Esophagus mucosa (tissue), 1 donor: ENCODE measurements at places on chromosomes 12 and 14. TPM values are rescaled to one million over a fixed set of nuclear protein-coding genes. Genes with fewer than 3 reads are reported as not detected.

Gene SNAPC1
- 3.8 TPM for total RNA-seq

Gene KCNJ8
- 1.1 TPM for total RNA-seq

Gene RAN
- 693 TPM for total RNA-seq

Gene KLRD1
- not detected for total RNA-seq

Gene SCN8A
- total RNA-seq, result 0.68 TPM

Gene DDN
- total RNA-seq, result 0.28 TPM

Gene RAB3IP
- 16.5 TPM for total RNA-seq

Gene LMO3
- total RNA-seq, result 0.24 TPM

Gene MSI1
- total RNA-seq, result 0.28 TPM

Gene FGD6
- total RNA-seq, result 10.8 TPM

- no peak for ATAC-seq
Measured at GRCh38 chr14:60323199-60323896, 74.3 kb downstream of the PPM1A start.

GRCh38 chr14:54654605-54655004 lies 87.7 kb downstream of the SAMD4A start:
- ATAC-seq, result no peak

DNA sequence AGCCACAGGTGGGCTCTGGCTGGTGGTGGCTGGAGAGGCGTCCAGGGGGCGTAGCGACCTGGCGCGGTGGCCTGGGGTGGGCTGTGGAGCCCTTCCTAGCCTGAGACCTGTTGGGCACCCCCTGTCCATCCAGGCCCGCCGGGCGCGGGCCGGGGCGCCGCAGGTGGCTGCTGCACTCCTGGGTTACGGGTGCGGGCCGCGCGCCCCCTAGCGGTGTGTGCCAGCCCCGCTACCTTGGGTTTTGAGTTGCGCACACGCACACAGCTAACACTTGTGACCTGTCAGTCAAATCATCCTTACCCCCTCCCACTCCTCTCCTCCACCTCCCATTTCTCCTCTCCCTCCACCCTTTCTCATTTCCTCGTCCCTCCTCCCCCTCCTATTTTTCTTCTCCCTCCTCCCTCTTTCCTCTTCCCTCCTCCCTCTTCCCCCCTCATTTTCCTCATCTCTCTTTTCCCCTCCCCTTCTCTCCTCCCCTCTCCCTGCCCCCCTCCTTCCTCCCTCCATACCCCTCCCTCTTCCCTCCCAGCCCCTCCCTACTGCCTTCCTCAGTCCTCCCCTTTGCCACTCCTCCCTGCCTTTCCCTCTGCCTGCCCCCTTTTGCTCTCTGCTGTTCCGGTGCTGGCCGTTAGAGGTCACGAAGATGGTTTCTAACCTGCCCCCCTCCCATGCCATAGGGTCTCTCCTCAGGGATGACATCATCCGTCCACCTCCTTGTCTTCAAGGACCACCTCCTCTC lies 2.3 kb downstream of the MEG3 start:
- peak; percentile 63 for ATAC-seq

DNA sequence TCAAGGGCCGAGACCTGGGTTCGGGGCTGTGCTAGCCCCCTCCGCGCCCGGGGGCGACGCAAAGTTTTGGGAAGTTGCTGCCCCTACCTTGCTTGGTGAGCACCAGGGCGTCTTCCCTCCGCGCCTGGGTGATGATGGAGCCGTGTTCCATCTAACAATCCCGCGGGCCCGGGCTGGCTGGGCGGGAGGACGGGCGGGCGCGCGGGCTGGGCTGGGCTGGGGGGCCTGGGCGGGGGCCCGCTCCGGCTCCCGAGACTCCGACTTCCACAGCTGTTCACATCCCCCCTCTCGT lies 298 bp downstream of the CTDSP2 start:
- peak; percentile 34 for ATAC-seq

GRCh38 chr14:34231626-34232025 lies 230.4 kb downstream of the SPTSSA start:
- ATAC-seq, result no peak

DNA sequence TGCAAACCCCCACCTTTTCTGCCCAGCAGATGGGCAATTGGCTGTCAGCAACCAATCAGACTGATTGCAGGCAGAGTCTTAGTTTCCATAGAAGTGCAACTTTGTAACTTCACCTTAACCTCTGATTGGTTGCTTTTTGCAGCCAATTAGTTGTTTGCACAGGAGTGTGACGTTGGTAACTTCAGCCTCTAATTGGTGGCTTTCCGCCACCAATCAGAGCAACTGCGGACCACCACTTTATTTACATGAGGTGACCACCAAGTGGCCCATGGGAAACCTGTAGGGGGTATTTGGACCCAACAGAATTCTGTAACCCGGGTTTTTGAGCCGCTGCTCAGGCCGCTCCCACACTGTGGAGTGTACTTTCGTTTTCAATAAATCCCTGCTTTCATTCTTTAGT lies 32.3 kb downstream of the CDKN1B start:
- peak; percentile 46 for ATAC-seq

DNA sequence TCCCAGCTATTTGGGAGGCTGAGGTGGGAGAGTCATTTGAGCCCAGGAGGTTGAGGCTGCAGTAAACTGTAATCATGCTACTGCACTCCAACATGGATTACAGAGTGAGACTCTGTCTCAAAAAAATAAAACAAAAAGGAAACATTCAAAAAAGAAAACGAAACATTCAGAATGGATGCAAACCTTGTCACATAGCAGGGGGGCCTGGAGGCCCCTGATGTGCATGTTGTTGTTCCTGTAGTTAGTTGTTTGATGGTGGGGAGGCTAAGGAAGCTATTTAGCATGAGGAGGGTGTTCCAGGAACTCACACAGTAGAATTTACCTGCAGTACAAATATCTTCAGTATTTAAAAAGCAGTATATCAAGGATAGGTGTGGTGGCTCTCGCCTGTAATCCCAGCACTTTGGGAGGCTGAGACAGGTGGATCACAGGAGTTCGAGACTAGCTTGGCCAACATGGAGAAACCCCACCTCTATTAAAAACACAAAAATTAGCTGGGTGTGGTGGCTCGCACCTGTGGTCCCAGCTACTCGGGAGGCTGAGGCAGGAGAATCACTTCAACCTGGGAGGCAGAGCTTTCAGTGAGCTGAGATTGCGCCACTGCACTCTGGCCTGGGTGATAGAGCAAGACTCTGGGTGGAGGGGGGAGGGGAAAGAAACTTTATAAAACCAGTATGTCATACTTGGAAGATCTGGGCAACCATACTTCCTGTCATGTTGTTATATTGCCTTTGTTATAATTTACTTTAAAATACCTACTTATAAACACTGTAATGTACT lies 17.6 kb upstream of the AEBP2 start:
- ATAC-seq, result no peak

GRCh38 chr12:72974954-72975555 lies 702.9 kb downstream of the TRHDE start:
- no peak for ATAC-seq

- ATAC-seq, result no peak
Measured at GRCh38 chr14:80491131-80491530, 279.8 kb upstream of the DIO2 start.

- no peak for ATAC-seq
Measured at GRCh38 chr12:108576660-108577234, 14.4 kb downstream of the ISCU start.

DNA sequence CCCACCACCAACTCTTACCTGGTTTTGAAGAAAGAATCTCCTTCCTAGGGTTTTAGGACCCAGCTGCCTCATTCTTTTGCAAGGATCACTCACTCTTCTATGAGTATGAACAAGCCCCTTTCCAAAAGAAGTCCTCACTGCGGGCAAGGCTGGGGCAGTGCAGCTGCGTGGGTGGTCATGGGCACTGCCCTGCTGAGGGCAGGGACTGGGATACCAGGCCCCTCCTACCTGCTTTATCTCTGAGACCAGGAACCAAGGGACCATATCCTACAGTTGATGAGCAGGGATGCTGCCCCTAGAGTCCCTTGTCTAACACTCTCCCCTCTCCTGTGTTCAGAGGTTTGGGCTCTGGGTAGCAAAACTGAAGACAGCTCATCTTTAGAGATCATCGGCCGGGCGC lies 20.5 kb downstream of the HPD start:
- ATAC-seq, result no peak

GRCh38 chr12:27652174-27652763 lies 44.0 kb upstream of the REP15 start:
- peak; percentile 77 for ATAC-seq
